ENCODE measurements at places on chromosomes 1 and 21.

GRCh38 chr1:164662462-164662861 is 103.5 kb downstream of the PBX1 start:
- no peak for DNase-seq

GRCh38 chr1:187009320-187009719 is 180.6 kb downstream of the PLA2G4A start:
- no peak for DNase-seq

GRCh38 chr1:202588503-202589189 is 121.6 kb downstream of the SYT2 start:
- no peak for DNase-seq

DNA sequence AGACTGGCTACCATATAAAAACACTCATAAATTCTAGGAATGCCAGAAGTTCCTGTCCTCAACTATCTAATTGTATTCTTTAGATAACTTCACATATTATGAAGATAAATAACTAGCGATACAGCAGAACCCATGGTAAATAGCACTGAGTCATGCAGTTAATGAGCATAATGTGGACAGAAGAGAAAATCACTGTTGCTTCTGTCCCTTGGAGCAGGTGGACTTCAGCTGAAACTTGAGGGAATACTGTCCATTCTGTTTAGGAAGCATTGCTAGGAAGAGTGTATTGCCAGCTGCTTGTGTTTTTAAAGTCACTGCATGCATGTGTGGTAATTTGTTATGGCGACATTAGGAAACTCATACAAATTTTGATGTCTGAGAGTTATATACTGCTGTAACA is 854.4 kb downstream of the LTN1 start:
- no peak for DNase-seq

GRCh38 chr1:119550381-119550780 is 43.4 kb downstream of the HSD3B1 start:
- DNase-seq, result no peak

GRCh38 chr1:59522925-59523505 is 226.1 kb downstream of the FGGY start:
- DNase-seq, result no peak

- DNase-seq, result no peak
Measured at GRCh38 chr1:28815533-28816185, 3.7 kb downstream of the OPRD1 start.

- peak; percentile 48 for DNase-seq
Measured at GRCh38 chr1:199009447-199009846, 370.6 kb downstream of the PTPRC start.

DNA sequence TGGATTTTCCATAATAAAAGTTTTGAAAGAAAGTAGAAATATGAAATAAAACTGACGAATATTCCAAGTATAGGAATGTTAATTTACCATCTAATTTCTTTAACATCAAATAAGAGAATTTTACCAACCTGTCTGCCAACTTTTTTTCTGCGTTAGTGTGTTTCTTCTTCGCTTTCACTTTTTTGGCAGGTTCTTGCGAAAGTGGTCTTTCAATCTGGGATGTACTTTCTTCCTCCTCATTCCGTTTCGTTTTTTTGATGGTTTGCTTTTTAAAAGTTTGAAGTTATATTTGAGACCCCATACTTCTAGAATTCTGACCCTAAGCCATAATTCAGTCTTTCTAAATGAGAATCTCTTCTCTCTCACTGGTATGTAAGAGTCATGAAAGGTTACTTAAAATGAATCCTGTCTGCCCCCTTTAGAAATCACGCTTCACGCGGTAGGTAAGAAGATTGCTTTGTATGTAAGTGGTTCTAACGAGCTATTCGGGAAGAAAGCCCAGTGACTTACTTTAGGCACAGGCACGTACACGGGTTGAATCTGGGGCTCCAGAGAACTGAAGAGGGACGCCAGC is 580 bp downstream of the RBM34 start:
- DNase-seq, result peak; percentile 70

GRCh38 chr1:174942547-174943255 is 57.0 kb upstream of the CACYBP start:
- DNase-seq, result peak; percentile 66

DNA sequence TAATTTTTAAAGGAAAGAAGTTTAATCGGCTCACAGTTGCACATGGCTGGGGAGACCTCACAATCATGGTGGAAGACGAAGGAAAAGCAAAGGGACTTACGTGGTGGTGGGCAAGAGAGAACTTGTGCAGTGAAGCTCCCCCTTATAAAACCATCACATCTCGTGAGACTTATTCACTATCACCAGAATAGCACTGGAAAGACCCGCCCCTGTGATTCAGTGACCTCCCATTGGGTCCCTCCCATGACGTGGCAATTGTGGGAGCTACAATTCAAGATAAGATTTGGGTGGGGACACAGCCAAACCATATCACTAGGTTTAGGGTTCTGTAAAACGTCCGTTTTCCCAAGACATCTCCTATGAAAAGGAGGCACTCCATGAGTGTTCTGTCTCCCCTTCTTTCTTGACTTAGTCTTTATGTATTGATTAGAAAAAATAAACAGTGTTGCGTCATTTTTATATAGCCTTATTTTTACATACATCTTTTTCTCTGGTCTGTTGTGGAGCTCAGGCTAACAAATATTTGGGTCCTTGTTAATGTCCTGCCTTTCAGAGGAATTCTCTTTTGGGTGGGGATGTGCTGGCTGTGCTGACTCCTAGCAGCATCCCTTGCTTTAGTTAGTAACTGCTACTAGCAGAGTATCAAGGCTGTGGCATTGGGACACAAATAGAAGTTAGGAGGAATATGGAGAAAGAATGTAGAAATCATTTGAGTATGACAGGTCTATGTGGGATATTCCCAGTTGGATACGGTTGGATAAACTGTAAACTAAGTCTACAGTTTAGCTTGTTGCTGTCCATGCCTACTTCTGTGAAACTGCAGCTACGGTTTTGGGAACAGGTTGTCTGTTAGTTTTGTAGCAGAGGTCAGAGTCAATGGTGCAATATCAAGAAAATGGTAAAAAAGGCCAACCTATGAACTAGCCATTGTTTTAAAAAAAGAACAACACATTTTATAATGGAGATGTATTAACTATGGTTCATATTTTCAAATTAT is 23.5 kb downstream of the BACH1 start:
- peak; percentile 55 for DNase-seq

GRCh38 chr1:206833106-206833680 is 32.2 kb upstream of the IL20 start:
- peak; percentile 55 for DNase-seq

All from hematopoietic multipotent progenitor cell treated with erythropoietin and hydrocortisone succinate and interleukin-3 and kit ligand, for 6 days (in vitro differentiated cells).